Breast epithelium (tissue), 4 donors: ENCODE measurements at places on chromosomes 3 and 15. TPM values are rescaled to one million over a fixed set of nuclear protein-coding genes. Genes with fewer than 3 reads are reported as not detected.

- no peaks in the 10 kb centered on the region for H3K36me3 ChIP-seq
- no peak for DNase-seq
- no peaks in the 10 kb centered on the region for H3K27me3 ChIP-seq
- no peaks in the 10 kb centered on the region for H3K4me1 ChIP-seq
- H3K27ac ChIP-seq: no peak overlapping the region
Measured at GRCh38 chr15:75112848-75113492, 88.7 kb upstream of the C15orf39 start.

- H3K27me3 ChIP-seq: no peaks in the 10 kb centered on the region
- H3K4me1 ChIP-seq: no peaks in the 10 kb centered on the region
- H3K36me3 ChIP-seq: no peaks in the 10 kb centered on the region
- H3K4me3 ChIP-seq: no peak overlapping the region
- DNase-seq: no peak
Measured at GRCh38 chr15:26928051-26928450, 42.9 kb upstream of the GABRG3 start.

GRCh38 chr3:77373619-77374018 is 333.7 kb downstream of the ROBO2 start:
- no peak for DNase-seq
- H3K27ac ChIP-seq: no peak overlapping the region
- no peaks in the 10 kb centered on the region for H3K27me3 ChIP-seq
- H3K36me3 ChIP-seq: no peaks in the 10 kb centered on the region
- H3K4me3 ChIP-seq: no peak overlapping the region
- H3K4me1 ChIP-seq: no peaks in the 10 kb centered on the region

- H3K4me3 ChIP-seq: peak overlapping the region; percentile 51
- H3K4me1 ChIP-seq: no peaks in the 10 kb centered on the region
- H3K27ac ChIP-seq: peak overlapping the region; percentile 81
- no peaks in the 10 kb centered on the region for H3K27me3 ChIP-seq
- peak; percentile 82 for DNase-seq
- H3K36me3 ChIP-seq: no peaks in the 10 kb centered on the region
Measured at GRCh38 chr15:99928429-99928981, 195.3 kb upstream of the LYSMD4 start.

DNA sequence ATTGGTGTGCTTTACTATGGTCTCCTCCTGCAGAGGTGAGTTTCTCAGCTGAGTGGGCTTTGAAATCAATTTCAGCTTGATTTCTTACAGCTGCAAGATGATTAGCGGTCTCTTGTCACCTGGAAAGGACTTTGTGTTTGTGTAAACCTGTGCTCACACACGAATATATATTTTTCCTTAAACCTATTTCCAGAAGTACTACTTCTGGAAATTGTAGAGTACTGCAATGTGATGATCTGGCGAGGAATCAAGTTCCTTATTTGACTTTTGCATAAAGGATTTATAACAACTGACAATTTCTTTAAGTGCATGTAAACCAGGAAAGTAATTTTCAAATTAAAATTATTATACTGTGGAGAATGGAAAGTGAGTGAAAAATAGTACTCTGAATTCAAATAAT is 2.1 kb downstream of the MCTP2 start:
- H3K27ac ChIP-seq: no peak overlapping the region
- no peaks in the 10 kb centered on the region for H3K4me1 ChIP-seq
- H3K27me3 ChIP-seq: no peaks in the 10 kb centered on the region
- no peak for DNase-seq
- no peak overlapping the region for H3K4me3 ChIP-seq
- H3K36me3 ChIP-seq: no peaks in the 10 kb centered on the region

DNA sequence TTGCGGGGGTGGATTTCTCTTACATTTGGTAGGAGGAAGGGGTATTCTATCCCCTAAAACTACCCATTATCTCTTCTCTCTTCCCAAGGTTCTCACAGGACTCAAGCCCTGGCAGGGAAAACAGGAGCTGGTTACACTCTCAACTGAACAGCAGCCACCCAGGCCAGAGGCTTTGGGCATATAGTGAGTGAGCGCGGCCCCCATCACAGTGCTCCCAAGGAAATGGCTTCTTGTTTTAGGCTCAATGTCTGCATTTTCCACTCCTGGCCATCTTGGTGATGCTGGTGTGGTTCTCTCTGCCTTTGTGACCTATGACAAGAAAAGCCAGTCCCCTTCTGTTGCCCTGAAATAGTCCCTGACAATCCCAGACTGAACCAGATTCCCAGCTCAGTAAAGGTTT is 50.1 kb downstream of the WDR76 start:
- no peaks in the 10 kb centered on the region for H3K4me1 ChIP-seq
- no peaks in the 10 kb centered on the region for H3K27me3 ChIP-seq
- no peaks in the 10 kb centered on the region for H3K36me3 ChIP-seq
- no peak overlapping the region for H3K4me3 ChIP-seq
- no peak for DNase-seq

The GOLGA6L4 gene
- total RNA-seq: 5.2 TPM

The CORO2B gene
- total RNA-seq: 11.2 TPM

The AKAP13 gene
- total RNA-seq: 198 TPM

The THSD4 gene
- total RNA-seq: 58.7 TPM

The UBE2E2 gene
- 96.2 TPM for total RNA-seq
